ENCODE measurements at places on chromosomes 13 and 19.

- no peak for DNase-seq
Observed at GRCh38 chr19:2579678-2580280, 103.9 kb downstream of the GADD45B start.

- DNase-seq = peak; percentile 52
Observed at GRCh38 chr19:35501684-35502083, 11.4 kb upstream of the KRTDAP start.

GRCh38 chr13:44230736-44231135 lies 142.9 kb upstream of the SERP2 start:
- no peak for DNase-seq

DNA sequence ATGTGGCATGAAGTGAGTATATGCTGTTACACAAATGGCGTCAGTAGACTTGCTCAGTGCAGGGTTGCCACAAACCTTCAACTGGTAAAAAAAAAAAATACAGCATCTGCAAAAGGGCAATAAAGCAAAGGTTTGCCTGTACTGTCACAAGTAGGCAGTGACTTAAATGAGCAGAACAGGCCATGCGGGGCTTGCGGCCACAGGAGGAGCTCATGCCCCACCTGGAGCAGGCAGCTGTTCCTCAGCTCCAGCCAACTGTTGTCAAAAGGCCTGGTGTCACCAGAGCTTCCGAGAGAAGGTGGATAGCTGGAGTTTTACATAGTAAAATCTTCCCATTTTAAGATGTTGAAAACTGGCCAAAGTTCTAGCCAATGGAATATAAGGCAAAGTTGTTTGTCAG lies 7.7 kb downstream of the ATP7B start:
- DNase-seq = no peak

GRCh38 chr19:7505288-7505681 lies 10.6 kb upstream of the ZNF358 start:
- no peak for DNase-seq

DNA sequence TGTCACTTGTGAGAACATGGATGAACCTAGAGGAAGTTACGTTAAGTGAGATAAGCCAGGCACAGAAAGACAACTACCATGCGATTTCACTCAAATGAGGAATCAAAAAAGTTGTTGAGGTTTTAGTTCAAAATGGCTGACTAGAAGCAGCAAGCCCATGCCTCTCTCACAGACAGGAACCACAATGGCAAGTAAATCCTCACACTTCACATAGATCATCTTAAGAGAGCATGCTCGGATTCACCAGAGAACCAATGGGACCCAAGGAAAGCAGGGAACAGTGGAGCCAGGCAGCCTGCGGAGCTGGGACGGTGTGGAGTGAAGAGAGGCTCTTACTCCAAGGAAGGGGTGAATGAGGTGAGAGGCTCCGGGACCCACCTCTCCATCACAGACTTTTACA lies 581.0 kb downstream of the UQCRFS1 start:
- no peak for DNase-seq

GRCh38 chr19:14070268-14071050 lies 2.1 kb upstream of the MISP3 start:
- no peak for DNase-seq

DNA sequence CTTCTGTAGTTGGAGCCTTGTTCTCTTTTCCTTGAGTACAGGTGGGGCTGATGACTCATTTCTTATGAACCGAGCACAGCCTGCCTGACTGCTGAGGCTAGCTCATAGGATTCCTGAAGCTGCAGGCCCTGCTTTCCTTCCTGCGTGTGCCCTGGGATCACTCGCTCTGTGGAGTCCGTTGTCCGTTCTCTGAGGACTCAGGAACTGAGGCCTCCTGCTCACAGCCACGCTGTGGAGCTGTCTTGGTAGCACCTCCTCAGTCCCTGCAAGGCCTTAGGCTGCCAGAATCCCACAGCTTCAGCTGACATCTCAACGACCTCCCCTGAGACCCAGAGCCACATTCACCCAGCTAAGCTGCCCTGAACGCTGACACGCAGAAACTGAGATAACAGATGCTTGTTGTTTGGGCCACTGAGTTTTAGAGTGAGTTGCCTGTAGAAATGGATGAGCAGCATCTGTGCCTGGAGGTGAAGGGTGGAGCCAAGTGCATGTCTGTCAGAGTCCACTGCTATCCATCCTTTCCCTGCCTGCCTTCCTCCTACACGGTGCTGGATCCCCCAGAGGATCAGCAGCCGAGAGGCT lies 72.9 kb downstream of the ARHGEF7 start:
- DNase-seq = no peak
